ENCODE measurements at places on chromosomes 2 and 18. TPM values are rescaled to one million over a fixed set of nuclear protein-coding genes. Genes with fewer than 3 reads are reported as not detected.

GRCh38 chr2:142944721-142945120 is 67.3 kb downstream of the KYNU start:
- DNase-seq: no peak

GRCh38 chr2:193627187-193627926 is 1432.6 kb upstream of the TMEFF2 start:
- DNase-seq: no peak

GRCh38 chr2:8457699-8458502 is 224.0 kb upstream of the ID2 start:
- peak; percentile 43 for DNase-seq

DNA sequence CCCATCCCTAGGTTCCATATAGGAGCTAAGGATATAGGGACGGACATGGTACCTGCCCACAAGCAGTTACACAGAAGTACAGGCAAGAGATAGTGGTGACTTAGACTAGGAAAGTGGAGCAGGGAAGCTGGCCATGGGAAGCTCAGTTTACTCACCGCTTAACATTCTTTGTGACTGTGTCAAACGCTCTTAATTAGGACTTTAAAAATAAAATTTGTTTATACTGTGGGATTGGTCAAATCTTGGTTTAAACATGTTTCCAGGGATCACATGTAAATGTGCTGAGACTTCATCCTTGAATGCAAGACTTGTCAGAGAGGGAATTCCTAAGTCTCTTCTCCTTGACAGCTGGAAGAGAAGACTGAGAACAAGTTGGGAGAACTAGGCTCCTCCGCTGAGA is 107.3 kb downstream of the MTCL1 start:
- DNase-seq: no peak

GRCh38 chr2:217902379-217903141 is 100.2 kb downstream of the TNS1 start:
- peak; percentile 97 for DNase-seq

TWIST2 gene
- not detected for total RNA-seq

SOX11 gene
- total RNA-seq: 0.05 TPM

SLC5A7 gene
- total RNA-seq: not detected

DNA sequence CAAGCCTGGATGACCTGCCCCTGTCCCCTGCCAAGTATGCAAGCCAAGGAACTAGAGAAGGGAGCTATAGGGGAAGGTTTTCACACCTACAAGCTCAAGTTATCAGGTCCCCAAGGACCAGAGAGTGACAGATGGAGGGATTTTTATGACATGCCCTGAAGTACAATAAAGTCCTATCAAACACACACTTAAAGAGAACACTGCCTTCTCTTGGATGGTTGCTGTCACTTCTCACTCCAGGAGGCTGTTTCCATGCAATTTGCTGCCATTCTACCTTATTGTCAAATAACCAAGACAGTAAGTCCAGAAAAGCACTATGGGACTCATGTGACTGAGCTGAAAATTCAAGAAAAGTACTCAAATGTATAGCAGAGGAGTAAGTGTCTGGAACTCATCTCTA is 76.6 kb upstream of the DDX18 start:
- no peak for DNase-seq

GYPC gene
- total RNA-seq: 4.3 TPM

GRCh38 chr2:97702731-97703470 is 10.5 kb upstream of the ZAP70 start:
- DNase-seq: peak; percentile 18

DNA sequence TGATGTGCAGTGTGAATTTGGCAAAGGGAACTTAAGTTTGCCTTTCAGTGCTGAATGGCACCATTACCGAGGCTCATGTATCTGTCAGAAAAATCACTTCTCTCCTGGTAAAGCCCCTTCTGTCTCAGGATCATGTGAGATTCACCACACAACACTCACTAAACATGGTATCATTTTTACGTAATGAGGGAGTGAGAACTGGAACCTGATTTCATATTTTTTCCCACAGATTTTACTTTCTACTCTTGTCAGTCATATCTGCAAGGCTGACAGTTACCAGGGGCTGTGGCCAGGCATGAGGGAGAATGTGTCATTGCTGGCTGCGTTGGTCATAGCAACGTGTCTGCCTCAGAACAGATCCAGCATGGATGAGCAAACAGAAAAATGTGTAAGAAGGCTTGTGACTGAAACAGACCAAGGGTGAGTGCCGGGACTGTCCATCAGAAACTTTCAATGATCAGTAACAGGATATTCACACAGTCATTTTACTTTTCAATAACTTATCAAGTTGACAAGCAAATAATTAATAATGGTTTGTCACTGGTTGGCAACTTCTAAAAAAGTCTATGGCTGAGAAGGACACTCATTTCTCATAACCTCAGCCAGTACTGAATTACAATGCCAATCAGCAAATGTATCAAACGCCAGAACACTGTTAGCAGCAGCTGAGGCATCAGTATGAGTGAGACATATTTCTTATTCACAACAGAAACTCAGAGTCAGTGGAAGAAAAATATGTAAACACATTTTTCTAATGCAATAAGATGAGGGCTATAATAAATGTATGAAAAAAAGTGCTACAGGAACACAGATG is 100.5 kb downstream of the CDC42EP3 start:
- DNase-seq: no peak

GRCh38 chr18:62453864-62454263 is 69.0 kb upstream of the ZCCHC2 start:
- no peak for DNase-seq

GALM gene
- total RNA-seq: 28.5 TPM

SPATS2L gene
- 66.8 TPM for total RNA-seq

DNA sequence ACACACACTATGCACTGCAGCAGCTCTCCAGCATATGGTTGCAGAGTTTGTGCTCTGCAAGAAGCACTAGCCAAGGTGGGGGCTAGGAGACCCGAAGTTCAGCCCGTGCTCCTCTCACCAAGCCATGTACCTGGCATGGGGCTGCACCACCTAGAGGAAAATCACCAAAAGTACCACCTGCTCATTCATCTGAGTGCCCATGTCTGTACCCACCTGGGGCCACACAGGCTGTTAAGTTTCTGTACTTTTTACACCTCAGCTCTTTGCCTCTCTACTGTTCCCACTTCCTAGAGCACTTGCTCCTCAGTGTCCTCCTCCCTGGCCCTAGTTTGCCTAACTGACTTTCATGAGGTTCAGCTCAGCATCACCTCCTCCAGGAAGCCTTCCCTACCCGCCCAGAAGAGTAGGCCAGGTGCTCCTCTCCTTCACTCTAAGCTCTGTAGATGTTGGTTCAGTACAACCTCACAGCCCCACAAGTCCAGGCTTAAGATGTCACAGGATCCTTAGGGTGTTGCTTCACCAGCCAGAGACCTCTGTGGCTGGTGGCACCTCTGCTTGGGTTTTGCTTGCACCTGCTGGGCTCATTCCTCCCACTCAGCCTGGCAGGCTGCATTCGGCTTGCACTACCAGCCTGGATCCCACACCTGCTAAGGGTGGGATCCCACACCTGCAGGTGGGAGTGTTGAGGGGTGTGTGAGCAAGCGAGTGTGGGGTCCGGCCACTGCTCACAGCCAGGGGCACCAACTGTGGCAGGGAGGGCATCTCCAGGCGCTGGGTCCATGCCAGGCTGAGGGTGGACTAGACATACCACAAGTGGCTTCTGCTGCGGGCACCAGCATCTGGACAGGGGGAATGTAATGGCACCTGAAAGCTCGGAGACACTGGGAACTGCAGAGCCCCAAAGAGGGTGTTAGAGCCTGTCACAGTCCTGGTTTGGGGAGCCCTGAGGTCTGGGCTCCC is 10.2 kb upstream of the TFCP2L1 start:
- DNase-seq: no peak

GRCh38 chr2:134347756-134348155 is 93.9 kb downstream of the MGAT5 start:
- DNase-seq: no peak

ACMSD gene
- 123 TPM for total RNA-seq

DNA sequence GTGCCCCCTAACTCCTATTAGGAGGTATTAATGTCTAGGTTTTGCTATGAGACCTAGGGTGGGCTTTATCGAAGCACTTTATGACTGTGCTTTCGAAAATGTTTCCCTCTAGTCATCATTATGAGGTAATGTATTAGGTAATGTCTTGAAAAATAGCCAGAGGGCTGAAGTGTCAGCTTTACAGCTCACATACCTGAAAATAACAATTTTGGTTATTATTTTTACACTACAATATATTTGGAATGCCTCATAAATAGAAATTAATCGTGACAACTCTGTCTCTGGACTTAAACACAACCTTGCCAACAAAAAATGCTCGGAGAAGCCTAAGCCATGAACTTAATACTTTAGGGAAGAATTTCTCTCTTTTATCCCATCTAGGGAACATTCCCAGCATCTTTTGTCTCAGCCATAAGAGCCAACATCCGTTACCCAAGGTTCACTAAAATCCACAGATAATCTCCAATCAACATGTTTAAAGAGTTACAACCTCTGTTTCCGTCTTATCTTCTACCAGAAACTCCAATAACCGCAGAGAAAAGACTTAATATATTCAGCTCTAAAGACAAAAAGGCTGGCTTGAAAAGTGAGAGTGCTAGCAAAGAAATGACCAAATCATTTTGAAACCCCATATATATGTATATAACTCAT is 130.9 kb upstream of the RND3 start:
- no peak for DNase-seq

Data from left lobe of liver (tissue), 2 donors.